ENCODE measurements at places on chromosomes 11 and 22.

DNA sequence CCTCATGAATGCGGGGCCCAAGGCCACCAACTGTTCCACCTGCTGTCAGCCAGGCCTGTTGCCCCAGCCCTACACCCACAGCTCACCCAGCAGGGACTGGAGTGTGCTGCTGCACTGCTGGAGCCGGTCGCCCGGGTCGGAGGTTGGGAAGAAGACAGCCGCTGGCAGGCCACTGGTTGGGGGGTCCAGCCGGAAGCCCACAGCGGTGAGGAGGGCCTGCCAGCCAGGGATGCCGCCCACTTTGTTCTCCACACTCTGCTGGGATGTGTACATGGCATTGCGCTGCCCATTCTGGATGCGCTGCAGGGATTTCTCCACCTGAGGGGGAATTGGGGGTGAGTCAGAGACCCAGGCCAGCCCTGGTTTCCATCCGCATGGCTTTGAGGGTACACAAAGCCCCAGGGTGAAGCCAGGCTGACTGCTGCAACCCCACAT is 74.2 kb upstream of the PITPNB start:
- DNase-seq = no peak

GRCh38 chr11:119567688-119568582 is 145.0 kb upstream of the THY1 start:
- DNase-seq = peak; percentile 93

DNA sequence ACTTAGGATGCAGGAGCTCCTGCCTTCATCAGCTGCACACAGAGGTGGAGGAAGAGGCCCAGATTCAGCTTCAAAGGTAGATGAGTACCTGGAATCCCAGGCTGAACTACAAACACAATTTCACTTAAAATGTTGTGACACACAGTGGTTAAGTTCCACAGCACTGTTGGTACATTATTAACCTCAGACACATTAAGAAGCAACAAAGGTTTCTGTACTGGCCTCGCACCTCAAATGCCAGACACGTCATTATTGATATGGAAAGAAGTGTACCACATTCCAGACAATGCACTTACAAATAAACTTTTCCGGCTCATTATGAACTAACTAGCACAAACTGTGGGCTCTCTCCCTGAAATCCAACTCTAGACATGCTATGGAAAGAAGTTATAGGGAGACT is 34.6 kb downstream of the PRDM10 start:
- no peak for DNase-seq

- DNase-seq = no peak
Measured at GRCh38 chr11:68159161-68159560, 38.0 kb upstream of the CHKA start.

- no peak for DNase-seq
Measured at GRCh38 chr11:100273066-100273815, 413.8 kb upstream of the ARHGAP42 start.

GRCh38 chr11:103013421-103013820 is 57.9 kb upstream of the MMP13 start:
- no peak for DNase-seq

- peak; percentile 81 for DNase-seq
Measured at GRCh38 chr11:34599406-34599945, 21.4 kb upstream of the EHF start.

DNA sequence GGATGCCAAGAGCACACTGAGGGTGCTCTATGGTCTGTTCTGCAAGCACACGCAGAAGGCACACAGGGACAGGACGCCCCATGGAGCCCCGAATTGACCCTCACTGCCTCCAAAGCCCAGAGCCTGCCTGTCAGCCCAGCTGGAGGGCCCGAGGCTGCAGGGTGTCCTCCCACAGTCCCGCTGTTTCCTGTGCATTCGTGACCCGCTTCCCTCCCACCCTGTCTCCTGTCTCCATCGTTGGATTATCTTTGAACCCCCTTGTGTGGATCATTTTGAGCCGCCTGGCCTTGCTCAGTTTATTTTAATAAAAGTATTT is 25.6 kb downstream of the PARVG start:
- DNase-seq = no peak

GRCh38 chr11:73205661-73206343 is 12.3 kb upstream of the P2RY2 start:
- no peak for DNase-seq

DNA sequence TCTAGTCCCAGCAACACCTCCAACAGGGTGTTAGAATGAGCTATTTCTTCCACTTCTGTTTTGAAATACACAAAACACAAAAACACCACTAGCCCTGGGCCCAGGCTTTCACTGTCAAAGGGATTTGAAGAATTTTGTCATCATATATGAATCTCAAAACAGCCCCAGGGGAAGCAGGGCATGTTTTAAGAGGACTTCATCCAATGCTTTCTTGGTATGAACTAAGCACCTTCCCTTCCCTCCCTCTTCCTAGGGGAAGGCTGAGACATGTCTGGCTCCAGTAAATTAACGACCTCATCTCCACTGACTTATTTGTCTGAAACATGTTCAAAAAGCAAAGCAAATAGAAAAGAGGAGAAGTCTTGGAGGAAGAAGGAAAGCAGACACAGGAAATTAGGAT is 75.7 kb upstream of the INCENP start:
- DNase-seq = peak; percentile 34

DNA sequence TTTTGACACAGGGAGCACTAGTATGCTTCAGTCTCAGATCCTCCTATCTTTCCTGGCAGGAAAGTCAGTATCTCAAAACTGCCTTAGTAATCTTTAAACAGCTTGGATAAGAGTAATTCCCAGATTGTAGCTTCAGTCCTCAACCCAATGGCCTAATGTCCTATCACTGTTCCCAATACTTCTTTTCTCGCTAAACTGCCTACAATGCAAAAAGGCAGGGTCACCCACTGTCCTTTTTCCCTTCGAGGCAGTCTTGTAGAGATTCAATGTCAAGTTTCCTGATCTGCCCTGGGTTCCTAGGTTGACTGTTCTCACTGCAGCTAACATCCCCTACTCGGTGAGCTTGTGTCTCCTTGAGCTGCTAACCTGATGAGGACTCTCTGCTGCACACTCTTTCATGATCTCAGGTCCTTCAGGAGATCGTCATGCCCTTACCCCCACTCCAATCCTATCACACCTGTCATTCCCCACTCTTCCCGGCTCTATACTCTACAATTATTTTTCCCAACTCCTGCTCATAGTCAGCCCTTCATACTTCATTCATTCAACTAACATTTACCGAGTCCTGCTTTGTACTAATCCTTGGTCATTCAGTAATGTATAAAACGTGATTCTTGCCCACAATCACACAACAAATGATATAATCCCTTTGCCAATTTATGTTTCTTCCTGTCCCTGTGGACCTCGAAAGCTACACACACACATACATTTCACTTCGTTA is 904 bp downstream of the C2CD3 start:
- DNase-seq = peak; percentile 12

DNA sequence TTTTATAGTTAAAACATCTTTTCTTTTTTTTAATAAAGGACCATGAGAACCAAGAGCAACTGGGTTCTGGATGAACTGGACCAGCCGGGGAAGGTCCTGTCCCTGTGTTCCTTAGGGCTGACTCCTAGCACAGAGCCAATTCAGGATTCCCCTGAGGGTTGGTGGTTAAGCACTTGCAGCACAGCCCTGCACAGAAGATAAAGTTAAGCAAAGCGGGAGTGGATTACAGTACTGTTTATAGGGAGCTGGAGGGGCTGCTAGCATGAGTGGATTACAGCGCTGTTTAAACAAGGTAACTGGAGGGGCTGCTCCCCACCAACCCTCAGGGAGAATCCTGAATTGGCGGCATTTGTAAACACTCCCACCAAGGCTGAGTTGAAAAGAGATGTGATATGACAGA is 90.6 kb downstream of the CELSR1 start:
- DNase-seq = no peak

DNA sequence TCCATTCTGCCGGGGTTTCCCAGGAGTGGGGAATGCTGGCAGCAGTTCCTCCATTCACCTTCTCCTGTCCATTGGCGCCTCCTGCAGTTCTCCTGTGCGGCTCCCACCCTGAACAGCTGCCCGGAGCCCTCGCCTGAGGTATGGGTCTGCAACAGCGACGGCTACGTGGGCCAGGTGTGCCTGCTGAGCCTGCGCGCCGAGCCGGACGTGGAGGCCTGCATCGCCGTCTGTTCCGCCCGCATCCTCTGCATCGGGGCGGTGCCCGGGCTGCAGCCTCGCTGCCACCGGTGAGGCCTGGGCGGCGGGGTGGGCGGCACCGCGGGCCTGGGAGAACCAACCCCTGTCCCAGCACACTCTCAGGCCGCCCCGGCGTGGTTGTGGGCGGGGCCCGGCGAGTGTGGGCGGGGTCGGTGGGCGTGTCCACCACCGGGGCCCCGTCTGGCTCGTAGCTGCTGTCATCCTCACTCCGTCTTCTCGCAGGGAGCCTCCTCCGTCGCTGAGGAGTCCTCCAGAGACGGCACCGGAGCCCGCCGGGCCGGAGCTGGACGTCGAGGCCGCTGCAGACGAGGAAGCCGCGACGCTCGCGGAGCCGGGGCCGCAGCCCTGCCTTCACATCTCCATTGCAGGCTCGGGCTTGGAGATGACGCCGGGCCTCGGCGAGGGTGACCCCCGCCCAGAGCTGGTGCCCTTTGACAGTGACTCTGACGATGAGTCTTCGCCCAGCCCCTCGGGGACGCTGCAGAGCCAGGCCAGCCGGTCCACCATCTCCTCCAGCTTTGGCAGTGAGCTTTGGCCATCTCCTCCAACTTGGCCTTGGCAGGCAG is 14.0 kb upstream of the RELT start:
- DNase-seq = no peak

GRCh38 chr22:36585841-36586240 is 56.9 kb upstream of the EIF3D start:
- peak; percentile 47 for DNase-seq

Measured in GM23248 (cell line).